ENCODE measurements at places on chromosomes 7 and 10. TPM values are rescaled to one million over a fixed set of nuclear protein-coding genes. Genes with fewer than 3 reads are reported as not detected.

Gene CXCL12
- total RNA-seq: not detected

Gene IDI2
- not detected for total RNA-seq

Gene TECPR1
- 78.9 TPM for total RNA-seq

Gene SLC29A4
- total RNA-seq: 3.1 TPM

Gene TUBAL3
- not detected for total RNA-seq

Data from activated naive CD8-positive, alpha-beta T cell treated with anti-CD3 and anti-CD28 coated beads, Interleukin-2, amount 10 ng/mL, durations not matched to agents 7 days and 5 days (primary cell).